ENCODE measurements at places on chromosomes 4 and X.

- peak; percentile 15 for DNase-seq
These were observed 159.2 kb upstream of the SLC7A11 start for GRCh38 chr4:138401334-138401733.

DNA sequence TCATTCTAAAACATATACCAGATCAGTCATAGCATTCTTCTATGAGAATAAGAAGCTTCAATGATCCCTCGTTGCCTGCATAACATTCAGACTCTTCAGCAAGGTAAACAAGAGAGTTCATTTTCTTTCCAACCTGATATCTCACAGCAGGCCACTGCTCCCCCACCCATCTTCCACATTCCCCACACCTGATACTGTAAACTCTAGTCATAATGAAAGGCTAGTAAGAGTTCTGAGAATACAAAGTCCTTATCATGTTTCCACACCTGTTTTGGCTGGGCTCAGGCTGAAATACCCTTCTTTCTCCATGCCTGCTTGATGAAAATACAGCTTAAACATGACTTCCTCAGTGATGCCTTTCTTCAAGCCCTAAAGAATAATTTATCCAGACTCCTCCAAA is 2.3 kb upstream of the AASDH start:
- DNase-seq: no peak

- no peak for DNase-seq
These were observed 2518.5 kb downstream of the ARAP2 start for GRCh38 chr4:33725861-33726260.

DNA sequence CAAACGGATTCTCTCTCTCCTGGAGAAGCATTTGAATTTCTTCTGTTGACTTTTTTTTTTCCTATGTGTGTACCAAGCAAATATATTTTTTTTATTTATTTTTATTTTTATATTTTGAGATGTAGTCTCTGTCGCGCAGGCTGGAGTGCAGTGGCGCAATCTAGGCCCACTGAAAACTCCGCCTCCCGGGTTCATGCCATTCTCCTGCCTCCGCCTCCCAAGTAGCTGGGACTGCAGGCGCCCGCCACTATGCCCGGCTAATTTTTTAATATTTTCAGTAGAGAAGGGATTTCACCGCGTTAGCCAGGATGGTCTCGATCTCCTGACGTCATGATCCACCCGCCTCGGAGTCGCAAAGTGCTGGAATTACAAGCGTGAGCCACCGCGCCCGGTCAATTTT is 549.5 kb upstream of the GNPDA2 start:
- no peak for DNase-seq

DNA sequence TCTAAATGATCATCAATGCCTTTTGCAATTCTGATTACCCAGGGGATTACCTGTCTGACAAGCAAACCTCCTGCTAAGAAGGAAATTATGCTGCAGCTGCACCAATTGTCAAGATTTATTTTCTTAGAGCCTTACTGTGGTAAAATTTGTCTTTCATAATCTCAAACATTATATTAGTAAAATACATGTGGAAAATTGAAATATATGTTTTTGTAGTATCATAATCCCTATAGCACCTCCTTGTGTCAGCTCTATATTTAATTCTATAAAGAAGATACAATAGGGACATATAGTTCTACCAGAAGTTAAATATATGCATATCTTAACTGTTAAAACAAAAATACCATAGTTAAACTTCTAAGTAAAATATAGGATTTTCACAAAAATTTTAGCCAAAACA is 655.6 kb upstream of the PCDH10 start:
- no peak for DNase-seq

- DNase-seq: no peak
These were observed 2.3 kb downstream of the PLAC8 start for GRCh38 chr4:83112231-83112630.

- DNase-seq: peak; percentile 94
These were observed 3.4 kb upstream of the USP53 start for GRCh38 chr4:119209077-119209476.

GRCh38 chrX:68874076-68874475 is 45.3 kb downstream of the EFNB1 start:
- no peak for DNase-seq

DNA sequence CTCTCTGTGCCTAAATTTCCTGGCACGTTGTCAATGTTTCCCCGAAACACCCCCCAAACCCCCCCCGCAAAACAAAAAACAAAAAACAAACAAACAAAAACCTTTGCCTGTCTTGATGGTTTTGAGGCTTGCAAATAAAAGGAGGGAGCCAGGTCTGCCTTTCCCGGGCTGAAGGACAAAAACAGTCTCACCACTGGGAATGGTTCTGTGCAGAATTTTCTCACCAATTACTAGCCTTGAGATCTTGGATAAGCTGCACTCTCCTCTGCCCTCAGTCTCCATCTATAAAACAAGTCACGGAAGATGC is 15.5 kb downstream of the NKX3-2 start:
- no peak for DNase-seq

DNA sequence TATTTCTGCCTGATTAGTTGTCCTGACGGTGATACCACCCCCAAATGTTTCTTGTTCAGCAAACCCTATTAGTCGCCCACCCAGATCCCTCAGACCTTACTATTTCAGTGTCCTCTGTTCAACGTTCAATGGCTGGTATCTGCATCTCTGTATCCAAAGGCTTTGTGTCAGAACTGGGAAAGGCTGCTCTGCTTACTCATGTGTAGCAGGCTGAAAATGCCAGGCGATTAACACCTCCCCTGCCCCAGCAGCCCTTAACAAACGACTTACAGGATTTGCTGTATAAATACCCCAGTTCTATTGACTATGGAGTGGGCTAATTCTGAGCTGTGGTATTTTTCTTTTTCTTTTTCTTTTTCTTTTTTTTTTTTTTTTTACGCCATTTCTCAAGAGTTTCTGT is 415.0 kb downstream of the ZNF674 start:
- no peak for DNase-seq

- no peak for DNase-seq
These were observed 58.0 kb downstream of the AR start for GRCh38 chrX:67601771-67602170.

GRCh38 chr4:89000844-89001360 is 56.1 kb downstream of the FAM13A start:
- DNase-seq: peak; percentile 51

DNA sequence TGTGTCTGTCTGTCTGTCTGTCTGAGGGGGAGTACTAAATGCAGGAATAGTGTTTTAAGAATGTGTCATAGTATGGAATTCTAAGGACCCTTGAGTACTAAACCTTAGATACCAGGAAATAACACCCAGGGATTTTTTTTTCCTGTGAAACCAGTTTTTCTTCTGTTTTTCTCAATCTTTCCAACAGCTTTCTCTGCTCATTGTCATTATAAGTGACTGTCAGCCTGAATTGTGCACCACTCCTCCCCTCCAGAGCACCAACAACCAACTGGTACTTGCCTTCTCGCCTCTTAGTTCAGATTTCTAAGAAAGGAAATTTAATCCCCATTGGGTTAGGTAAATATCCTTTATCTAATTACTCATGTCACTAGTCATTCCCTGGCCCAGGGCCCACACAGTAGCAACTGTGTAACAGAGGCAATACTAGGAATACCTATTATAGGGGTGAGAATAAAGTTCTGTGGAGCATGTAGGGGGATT is 320.6 kb downstream of the ADGRL3 start:
- DNase-seq: no peak

- DNase-seq: no peak
These were observed 3.8 kb upstream of the TBC1D14 start for GRCh38 chr4:6905516-6906445.

- no peak for DNase-seq
These were observed 224.9 kb upstream of the FAT1 start for GRCh38 chr4:186948361-186949242.

- no peak for DNase-seq
These were observed at the start of gene RNF212 for GRCh38 chr4:1113311-1114009. RNF212 (minus strand) TSS chr4:1113564; CDS start chr4:1113464, 100 bp downstream.

- no peak for DNase-seq
These were observed 307.0 kb upstream of the SPOCK3 start for GRCh38 chr4:167541286-167541685.

DNA sequence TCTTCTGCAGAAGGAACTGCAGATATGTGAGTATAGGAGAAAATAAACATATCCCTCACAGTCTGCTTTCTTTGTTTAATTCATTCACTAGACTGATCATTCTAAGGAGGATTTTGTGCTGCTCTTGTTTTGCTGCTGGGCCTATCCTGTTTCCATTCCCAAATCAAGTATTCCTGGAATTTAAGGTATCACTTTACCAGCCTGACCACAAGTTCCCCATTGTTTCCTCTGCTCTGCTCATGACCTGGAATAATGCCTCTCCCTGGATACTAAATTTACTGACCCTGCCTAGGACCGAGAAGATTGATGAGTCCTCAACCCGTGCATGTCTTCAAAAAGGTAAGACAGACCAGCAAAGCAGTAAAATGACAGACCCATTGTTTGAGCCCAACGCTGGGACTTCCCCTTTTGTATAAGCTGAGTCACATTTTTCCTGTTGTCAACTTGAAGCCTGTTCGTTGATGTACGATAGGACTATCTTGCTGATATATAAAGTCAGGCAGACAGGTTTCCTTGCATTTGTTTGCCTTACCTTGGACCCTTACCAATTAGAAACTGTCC is 85.5 kb upstream of the TET2 start:
- no peak for DNase-seq

- no peak for DNase-seq
These were observed 55.4 kb upstream of the RASGEF1B start for GRCh38 chr4:81527115-81527514.

DNA sequence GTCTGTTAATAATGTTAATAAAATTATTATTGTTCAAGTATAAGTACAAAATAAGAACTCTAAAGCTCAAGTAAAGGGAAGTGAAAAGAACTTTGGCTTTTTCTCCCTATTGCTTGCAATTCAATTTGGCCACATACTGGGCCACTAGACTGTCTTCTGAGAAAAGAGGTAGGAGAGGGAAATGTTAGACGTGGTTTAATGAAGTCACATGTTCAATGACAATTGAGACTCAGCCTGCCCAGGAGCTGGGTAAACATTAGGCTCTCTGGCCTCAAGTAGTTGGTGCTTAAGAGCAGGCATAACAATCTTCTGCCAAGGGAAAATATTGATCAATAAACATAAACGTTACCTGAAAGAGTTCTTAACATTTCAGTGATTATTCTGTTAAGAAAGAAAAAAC is 15.1 kb upstream of the PRSS12 start:
- no peak for DNase-seq

- DNase-seq: no peak
These were observed 8.6 kb downstream of the LCORL start for GRCh38 chr4:18012807-18013462.

Data from HFF-Myc (cell line).